ENCODE measurements at places on chromosomes 6 and 20.
A peak's percentile ranks its signal among the peaks of the same experiment; 100 is the strongest.

GRCh38 chr6:45378334-45378926 lies 696 bp upstream of the SUPT3H start:
- DNase-seq = no peak

GRCh38 chr6:26056583-26057350 lies 30.5 kb upstream of the HFE start:
- DNase-seq = no peak

GRCh38 chr20:48626938-48627736 lies 200.7 kb downstream of the PREX1 start:
- no peak for DNase-seq

- DNase-seq = no peak
Observed at GRCh38 chr20:35286077-35286898, 1.7 kb upstream of the EIF6 start.

DNA sequence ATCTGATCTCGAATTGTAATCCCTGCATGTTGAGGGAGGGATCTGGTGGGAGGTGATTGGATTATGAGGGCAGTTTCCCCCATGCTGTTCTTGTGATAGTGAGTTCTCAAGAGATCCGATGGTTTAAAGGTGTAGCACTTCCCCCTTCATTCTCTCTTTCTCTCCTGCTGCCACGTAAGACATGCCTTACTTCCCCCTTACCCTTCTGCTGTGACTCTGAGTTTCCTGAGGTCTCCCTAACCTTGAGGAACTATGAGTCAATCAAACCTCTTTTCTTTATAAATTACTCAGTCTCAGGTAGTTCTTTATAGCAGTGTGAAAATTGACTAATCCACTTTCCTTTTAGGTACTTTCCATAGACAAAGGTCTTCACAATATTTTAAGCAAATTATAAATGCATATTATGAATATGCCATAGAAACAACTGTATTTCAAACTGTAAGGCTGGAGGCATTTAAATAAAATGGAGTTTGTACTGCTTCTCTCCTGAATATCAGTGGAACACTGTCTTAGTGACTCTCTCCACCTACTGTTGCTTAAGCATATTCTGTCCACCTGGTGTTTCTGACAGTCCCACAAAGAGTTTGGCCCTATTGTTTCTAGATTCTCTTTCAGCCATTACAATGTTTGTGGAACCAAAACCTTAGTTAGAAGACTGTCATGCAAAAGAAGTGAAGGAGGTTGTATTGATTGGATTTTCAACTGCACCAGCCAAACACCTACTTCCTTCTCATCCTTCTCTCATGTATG lies 24.3 kb upstream of the IL17A start:
- no peak for DNase-seq

- no peak for DNase-seq
Observed at GRCh38 chr6:19609972-19610641, 227.1 kb upstream of the ID4 start.

GRCh38 chr20:32440758-32441078 lies 82.6 kb downstream of the ASXL1 start:
- DNase-seq = no peak

- peak; percentile 4 for DNase-seq
Observed at GRCh38 chr6:31170987-31171671, 647 bp upstream of the POU5F1 start.

Data from 8988T (cell line).